SK-MEL-5 (cell line): ENCODE measurements at places on chromosomes 3 and 15. TPM values are rescaled to one million over a fixed set of nuclear protein-coding genes. Genes with fewer than 3 reads are reported as not detected.

GRCh38 chr3:8937064-8938020, 25.9 kb downstream of the RAD18 start:
- DNase-seq = no peak

DNA sequence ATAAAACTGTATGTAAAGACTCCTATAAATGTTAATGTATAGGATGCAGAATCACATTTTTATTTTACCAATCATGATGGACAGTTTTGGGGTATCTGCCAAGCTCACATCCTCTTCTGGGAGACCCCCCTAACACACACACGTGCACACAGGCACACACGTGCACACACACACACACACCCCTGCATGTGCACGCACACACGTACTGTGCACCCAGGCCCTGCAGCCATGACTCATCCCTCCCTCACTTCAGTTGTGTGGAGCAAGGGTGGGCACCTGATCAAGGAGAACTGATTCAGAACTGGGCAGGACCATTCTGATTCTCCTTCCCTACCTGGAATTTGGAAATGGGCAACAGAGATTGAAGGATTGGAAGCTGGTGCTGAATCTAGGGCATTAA, 16.0 kb upstream of the MINDY4B start:
- no peak for DNase-seq

GRCh38 chr15:66899555-66900350, 165.6 kb upstream of the SMAD3 start:
- no peak for DNase-seq

GRCh38 chr3:174529298-174529697, 329.8 kb upstream of the NAALADL2 start:
- DNase-seq = peak; percentile 20

DNA sequence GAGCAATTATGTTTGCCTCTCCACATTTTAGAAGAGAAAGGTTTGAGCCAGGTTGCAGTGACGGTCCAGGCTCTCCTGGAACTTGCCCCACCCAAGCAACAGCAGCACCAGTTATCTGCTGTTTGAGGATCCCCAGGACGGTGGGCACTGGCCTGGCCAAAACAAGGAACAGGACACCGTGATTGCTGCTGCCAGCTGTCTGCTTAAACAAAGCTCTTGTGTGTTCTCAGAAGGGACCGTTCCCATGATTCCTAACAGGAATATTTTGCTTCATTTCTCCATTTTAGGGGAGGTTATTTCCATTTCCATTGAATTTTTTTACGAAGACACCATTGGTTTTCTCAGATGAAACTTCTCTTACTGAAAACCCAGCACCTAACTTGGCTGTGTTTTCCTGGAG, 66.4 kb upstream of the RPL35A start:
- no peak for DNase-seq

Gene ZCWPW2
- total RNA-seq = 0.16 TPM in 2 replicates

Gene FRMD5
- 14.3 and 16.3 TPM in 2 replicates for total RNA-seq

Gene DGKG
- 4.7 and 5.2 TPM in 2 replicates for total RNA-seq

Gene PARP9
- 29.8 and 30.1 TPM in 2 replicates for total RNA-seq
